ENCODE measurements at places on chromosomes 13 and 19.

GRCh38 chr13:42847891-42848663, 66.7 kb downstream of the FAM216B start:
- DNase-seq, result no peak

DNA sequence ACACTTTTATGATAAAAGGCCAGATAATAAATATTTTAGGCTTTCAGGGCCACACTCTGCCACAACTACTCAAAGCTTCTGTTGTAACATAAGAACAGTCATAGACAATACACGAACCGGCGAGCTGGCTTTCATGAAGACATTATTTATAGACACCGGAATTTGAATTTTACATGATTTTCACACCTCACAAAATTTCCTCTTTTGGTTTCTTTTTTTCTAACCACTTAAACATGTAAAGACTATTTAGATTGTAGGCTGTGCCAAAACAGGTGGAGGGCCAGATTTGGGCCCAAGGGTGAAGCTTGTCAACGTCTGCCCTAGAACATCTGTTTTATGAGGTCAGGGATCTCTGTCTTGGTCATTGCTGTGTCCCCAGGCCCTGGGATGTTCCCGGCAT, 29.7 kb upstream of the FXYD3 start:
- DNase-seq, result no peak

DNA sequence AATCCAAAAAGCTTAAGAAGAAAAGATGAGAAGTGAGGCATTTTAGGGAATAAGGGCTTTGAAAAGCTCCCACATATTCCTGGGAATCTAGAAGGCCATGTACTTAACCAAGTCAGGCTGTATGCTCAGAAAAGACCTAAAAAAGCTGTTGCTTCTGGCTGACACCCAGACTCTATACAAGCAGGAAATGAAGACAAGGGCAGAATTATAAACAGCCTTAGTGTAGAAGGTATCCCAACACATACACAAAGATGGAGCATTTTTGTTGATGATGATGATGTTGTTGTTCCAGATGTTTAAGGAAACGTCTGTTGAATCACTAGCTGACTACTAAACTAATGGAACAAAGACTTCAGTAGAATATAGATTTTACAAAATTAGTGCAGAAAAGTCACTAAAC, 26.1 kb upstream of the N4BP2L1 start:
- no peak for DNase-seq

GRCh38 chr19:5498830-5499550, 43.8 kb downstream of the ZNRF4 start:
- DNase-seq, result no peak

- DNase-seq, result no peak
These were observed 138.6 kb downstream of the KCNRG start for GRCh38 chr13:50153876-50154275.

DNA sequence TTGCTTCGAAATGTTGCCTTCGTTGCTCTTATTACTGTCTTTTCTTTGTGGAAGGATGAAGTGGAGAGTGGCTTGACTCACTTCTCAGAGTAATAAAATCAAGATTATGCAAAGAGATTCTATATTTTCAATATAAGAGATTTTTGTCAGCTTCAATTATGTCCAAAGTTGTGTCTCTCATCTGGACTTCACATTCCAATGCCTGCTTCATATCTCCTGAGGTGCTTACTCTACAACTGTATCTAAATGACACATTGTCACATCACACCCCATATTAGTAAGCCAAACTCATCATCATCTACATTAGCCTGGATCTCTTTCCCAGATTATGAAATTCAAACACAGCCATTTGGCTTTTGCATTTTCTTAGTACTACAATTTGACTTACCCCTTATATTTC, 409.4 kb downstream of the DACH1 start:
- no peak for DNase-seq

- peak; percentile 99 for DNase-seq
These were observed 174.5 kb downstream of the KATNAL1 start for GRCh38 chr13:30132623-30133553.

DNA sequence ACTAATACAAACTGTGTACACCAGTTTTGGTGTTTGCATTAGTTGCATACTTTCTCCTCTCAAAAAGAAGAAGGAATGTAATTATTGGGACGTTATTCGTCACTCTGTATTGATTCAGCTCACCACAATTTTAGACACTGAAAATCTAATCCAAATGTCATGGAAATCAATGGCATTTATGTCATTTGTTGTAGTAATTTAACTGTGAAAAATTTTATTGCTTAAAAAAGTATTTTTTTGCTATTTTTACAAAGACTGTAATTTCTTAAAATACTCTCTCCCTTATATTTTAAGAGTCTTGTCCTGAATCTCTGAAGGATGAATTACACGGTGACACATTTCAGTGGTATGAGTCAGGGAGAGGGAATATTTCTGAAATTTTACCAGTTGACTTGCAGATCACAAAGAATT, 2117.6 kb downstream of the PCDH9 start:
- no peak for DNase-seq

- DNase-seq, result no peak
These were observed 125.3 kb downstream of the KATNAL1 start for GRCh38 chr13:30181888-30182651.

GRCh38 chr13:60619461-60619860, 222.4 kb downstream of the TDRD3 start:
- no peak for DNase-seq

DNA sequence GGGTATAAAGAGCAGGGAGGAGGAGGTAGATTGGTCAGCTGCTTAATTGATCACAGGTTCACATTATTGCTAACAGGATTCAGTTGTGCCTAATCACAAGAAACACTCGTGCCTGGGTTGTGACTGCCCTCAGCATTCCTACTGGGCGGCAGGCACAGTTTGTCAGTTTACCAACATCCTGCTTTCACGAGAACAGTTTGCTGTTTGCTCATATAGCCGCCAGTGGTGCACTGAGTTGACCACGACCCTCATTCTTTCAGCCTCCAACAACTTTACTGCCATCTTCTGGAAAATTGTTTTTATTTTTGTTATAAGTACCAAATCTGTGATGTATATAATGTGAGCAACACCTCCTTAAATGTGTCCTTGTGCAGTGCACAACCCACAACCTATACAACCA, 16.2 kb upstream of the IFT88 start:
- DNase-seq, result no peak

- no peak for DNase-seq
These were observed 798.2 kb downstream of the UQCRFS1 start for GRCh38 chr19:28414748-28415147.

GRCh38 chr13:69856331-69856730, 251.3 kb upstream of the ATXN8OS start:
- peak; percentile 19 for DNase-seq

- no peak for DNase-seq
These were observed 244.8 kb upstream of the KLHL1 start for GRCh38 chr13:70353096-70353495.

GRCh38 chr13:41370736-41371135, 59.7 kb downstream of the NAA16 start:
- DNase-seq, result no peak

DNA sequence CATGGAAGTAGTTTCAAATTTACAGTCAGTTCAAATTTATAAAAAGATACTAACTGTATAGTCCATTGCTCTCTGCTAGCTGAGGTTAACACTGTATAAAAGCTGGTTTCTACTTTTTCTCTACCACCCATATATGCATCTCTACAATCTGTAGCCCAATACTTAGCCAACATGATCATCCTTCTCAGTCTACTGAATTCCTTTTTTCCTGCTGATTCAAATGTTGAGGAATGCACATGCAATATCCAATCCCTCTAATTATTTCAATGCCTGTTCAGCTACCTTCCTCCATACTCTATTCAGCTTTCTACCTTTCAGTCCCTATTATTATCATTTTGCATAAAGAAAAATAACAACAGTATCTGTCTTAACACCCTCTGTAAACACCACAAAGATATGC, 15.6 kb downstream of the KPNA3 start:
- DNase-seq, result no peak

DNA sequence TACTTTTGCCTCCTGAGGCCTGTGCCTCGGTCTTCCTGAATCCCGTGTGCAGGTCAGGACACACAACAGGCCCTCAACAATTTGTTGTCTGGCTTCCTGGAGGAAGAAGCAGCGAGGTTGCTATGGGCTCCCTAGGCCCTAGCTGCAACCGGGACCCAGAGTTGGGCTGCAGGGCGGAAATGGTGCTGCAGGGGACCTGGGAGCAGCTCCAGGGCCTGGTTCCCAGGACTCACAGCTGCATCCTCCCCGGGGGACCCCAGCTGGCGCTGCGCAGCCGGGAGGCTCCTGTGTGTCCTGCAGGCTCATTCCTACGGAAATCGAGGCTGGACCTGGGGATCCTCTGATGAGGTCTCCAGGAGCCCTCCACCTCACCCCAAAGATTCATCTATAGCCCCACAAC, 999 bp upstream of the TNFAIP8L1 start:
- no peak for DNase-seq

GRCh38 chr13:57311009-57311586, 144.1 kb downstream of the PRR20E start:
- no peak for DNase-seq

GRCh38 chr13:48985756-48986155, 10.0 kb downstream of the FNDC3A start:
- no peak for DNase-seq

DNA sequence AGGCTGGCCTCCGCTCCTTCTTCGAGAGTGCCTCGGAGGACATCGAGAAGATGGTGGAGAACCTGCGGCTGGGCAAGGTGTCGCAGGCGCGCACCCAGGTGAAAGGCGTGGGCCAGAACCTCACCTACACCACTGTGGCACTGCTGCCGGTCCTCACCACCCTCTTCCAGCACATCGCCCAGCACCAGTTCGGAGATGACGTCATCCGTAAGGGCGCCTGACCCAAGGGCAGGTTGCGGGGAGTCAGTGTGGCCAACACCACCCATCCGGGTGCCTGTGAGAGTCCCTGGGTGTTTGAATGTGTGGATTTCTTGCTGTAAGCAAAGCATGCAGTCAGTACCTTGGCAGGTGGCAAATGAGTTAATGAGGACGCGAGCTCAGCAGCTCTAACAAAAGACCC, 78.8 kb downstream of the RYR1 start:
- no peak for DNase-seq

- DNase-seq, result peak; percentile 11
These were observed 109.5 kb downstream of the PDS5B start for GRCh38 chr13:32695602-32696250.

DNA sequence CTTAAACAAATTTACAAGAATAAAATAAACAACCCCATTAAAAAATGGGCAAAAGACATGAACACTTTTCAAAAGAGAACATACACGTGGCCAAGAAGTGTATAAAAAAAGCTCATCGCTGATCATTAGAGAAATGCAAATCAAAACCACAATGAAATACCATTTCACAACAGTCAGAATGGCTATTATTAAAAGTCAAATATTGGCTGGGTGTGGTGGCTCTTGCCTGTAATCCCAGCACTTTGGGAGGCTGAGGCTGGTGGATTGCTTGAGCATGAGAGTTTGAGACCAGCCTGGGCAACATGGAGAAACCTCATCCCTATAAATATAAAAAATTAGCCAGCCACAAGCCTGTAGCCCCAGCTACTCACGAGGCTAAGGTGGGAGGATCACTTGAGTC, 89.9 kb downstream of the UBL3 start:
- DNase-seq, result no peak

DNA sequence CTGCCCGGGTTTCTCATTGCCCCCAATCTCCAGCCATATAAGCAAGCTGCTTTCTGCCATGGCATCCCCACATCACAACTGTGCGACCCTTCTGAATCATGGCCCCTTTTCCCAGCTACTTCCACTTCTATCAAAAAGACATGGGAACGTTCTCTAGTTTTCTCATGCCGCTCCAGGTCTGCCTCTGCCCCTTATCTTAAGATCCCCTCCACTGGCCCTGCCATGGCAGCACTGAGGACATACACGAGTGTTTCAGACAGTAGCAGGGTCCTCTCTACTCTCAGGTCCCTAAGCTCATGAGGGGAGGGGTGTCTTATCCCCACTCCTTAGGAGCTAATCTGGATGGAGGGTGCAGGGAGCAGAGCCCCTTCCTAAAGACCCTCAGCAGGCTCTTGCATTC, 5.5 kb upstream of the AMER2 start:
- DNase-seq, result no peak

- no peak for DNase-seq
These were observed 15.9 kb upstream of the C13orf46 start for GRCh38 chr13:113989585-113990300.

DNA sequence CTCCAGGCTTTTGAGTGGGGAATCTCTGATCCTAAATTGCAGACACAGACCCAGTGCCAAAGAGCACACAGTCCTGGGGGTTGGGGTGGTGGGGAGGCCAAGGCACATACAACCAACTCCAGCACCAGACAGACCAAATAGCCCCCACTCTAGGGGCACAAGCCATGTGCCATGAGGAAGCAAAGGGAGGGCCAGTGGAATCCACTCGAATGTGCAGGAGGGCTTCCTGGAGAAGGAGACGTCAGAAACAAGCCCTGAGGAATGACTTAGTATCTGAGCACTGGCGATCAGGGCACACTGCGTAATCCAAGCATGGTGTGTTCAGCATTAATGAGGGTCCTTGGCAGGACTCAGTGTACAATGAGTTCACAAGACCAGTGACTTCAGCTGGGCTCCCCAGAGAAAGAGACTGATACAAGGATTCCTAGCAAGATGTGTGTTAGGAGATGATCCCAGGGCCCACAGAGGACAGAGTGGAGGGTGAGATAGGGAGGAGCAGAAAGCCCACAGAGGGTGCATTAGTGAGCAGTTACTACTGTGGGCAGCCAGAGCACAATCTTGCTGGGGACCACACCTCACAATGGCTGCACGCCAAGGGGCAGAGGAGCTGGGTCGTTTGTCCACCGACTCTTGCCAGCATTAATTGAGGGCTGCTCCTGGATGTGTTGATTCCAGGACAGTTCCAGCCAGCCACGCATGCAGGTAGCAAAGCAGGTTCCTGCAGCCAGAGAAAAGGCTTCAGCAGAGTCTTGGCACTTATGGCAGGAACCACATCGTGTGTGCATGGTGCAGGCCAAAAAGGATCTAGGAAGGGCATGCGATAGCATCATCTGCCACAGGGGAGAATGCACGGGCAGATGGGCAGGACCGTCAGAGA, 152.6 kb upstream of the VSTM2B start:
- DNase-seq, result no peak

GRCh38 chr19:41479757-41480191, 36.8 kb downstream of the ERICH4 start:
- DNase-seq, result no peak

DNA sequence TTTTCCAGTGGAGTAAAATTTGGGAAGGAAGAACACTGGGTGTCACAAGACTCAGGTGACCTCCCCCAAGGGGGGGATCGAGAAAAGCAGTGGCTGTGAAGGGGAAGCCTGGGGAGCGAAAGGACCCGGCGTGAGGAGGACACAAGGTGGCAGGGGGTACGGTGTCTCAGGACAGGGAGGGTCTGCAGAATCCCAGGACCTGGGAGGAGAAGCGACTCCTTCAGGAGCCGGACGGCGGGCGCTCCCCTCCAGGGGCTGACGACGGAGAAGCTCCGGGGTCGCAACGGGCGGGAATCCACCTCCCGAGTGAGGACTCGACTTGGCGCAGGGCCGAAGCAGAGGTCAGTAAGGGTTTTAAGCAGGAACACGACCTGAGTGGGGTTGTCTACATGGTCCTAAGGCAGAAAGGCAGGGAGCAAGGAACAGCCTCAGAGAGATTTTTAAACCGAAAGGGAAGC, 529 bp downstream of the ZNF836 start:
- DNase-seq, result no peak

GRCh38 chr19:366205-366783, 21.7 kb upstream of the MIER2 start:
- no peak for DNase-seq
